ENCODE measurements at places on chromosomes 1 and 21.
A peak's percentile ranks its signal among the peaks of the same experiment; 100 is the strongest.

GRCh38 chr1:107669996-107670395, 295.0 kb downstream of the VAV3 start:
- peak; percentile 100 for DNase-seq

DNA sequence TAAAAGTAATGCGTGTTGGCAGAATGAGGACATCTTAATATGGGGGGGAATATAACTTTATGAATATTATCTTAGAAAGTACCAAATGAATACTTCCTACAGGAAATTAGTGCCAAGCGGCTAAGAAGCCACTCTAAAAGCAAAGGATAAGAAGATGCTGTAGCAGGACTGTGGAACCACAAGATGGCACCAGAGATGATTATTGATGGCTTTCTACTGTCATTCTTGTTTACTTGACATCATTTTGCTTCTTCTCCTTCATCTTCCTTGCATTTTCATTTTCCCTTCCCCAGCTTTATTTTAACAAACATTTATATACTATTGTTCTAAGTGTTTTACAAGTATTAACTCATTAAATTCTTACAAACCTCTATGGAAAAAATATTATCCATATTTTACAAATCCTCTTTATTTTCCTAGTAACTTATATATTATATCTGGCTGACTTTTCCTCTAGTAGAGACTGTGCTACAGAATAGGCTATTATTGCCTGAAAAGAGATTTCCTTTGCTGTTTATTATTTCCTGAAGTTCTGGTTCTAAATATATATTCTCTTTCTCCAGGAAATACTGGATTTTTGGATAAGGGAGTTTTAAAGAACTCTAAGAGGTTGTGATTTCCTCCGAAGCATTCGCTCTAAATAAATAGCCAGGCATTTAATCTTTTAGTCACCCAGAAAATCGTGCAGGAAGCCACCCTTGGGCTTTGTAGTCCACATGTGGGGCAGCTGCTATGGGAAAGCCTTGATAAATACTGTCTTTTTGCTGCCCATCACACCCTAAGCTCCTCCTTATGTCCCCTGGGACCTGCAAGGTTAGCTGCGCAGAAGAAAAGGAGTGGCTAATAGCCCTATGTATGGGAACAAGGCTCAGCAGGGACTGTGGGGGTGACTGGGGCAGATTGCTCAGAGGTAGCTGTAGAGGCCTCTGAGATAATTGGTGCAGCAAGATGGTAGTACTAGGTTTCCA, 69.8 kb downstream of the TPR start:
- peak; percentile 17 for DNase-seq

- DNase-seq, result peak; percentile 63
These were observed 699 bp downstream of the MAP3K6 start for GRCh38 chr1:27366113-27366410.

DNA sequence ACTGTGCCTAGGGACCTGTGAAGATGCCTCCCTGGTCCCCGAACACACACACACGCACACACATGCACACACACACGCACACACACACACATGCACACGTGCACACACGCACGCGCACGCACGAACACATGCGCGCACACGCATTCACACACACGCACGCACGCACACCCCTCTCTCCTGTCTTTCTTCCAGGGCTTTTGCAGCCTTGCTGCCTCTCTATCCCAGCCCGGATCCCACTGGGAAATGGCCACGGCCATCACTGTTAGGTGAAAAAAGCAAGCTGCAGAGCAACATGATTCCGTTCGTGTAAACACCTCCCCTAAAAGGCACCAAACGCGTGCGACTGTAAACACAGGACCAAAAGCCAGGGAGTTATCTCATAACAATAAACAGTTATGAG, 39.7 kb downstream of the NKAIN1 start:
- no peak for DNase-seq

DNA sequence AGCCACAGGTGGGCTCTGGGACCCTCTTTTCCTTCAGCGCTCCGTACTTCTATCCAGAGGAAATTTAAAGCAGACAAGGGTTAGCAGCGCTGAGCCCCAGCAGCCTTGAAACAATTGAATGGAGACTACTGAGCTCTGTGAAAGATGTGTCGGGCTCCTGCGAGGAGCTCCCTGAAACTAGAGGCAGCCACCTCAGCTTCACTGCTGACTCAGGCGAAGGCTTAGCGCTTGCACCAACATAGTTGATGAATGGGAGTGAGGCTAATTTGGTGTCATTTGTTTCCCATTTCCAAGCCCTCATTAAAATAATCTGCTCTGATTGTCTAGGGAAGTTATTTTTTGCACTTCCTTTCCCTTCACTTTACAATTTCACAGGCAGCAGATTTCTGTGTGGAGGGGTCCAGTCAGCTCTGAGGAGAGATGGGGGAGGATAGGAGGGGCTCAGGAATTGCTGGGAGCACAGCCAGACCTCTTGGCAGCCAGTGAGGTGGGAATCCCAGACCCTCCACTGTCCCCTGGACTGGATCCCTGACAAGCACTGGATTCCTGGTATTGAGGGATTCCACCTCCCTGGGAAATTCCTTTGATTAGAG, 398.9 kb upstream of the PLXNA2 start:
- DNase-seq, result no peak

All from NCI-H446 treated with DMSO at 0.1 percent for 48 hours (cell line).